ENCODE measurements at places on chromosomes 6 and 20.

DNA sequence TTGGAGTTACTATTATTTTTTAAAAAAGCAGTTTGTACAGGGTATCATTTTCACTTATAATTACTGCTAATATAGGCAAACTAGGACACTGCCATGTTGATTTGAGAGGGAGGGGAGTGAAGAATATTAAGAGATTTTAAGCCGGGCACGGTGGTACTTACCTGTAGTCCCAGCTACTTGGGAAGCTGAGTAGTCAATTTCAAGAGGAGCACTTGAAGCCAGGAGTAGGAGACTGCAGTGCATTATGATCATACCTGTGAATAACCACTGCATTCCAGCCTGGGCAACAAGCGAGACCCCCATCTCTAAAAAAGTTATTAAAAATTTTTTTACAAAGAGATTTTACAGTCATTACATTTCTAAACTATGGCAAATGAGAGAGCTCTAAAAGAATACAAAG, 35.7 kb downstream of the ADAT2 start:
- no peak for DNase-seq

GRCh38 chr6:165055231-165055630, 254.2 kb downstream of the C6orf118 start:
- no peak for DNase-seq

GRCh38 chr6:131911951-131912350, 39.2 kb downstream of the CCN2 start:
- no peak for DNase-seq

GRCh38 chr6:14770040-14770439, 475.8 kb upstream of the JARID2 start:
- DNase-seq = no peak

DNA sequence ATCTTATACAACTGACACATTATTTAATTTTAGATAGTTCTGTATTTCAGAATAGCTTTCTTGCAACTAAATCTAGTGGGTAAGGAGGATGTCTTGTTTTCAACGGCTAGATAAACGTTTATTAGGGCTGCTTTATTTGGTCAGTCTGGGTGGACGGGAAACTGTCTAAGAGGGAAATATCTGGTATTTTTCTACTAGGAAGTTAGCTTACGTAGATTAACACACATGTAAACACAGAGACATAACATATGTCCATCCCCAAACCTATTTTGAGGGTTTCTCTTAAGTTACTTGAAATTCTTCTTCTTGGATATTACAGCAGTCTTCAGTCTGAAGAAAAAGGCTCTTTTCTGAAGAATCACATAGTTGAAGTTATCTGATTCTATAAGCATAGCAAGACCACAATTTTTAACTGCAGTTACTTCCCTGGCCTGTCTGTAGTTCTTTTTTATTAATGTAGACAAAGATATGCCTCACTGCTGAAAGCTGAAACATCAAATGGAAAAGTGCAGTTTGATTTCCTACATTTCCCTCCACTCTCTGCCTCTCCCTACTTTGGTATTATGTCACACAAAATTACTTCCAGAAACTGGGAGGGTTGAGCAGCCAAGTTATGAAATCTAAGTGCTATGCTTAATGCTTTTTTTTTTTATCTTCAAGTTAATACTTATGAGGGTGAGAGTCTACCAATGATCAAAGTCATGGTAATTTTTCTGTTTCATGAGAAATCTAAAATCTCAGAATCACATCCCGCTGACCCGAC, 37.4 kb downstream of the PLAGL1 start:
- no peak for DNase-seq

DNA sequence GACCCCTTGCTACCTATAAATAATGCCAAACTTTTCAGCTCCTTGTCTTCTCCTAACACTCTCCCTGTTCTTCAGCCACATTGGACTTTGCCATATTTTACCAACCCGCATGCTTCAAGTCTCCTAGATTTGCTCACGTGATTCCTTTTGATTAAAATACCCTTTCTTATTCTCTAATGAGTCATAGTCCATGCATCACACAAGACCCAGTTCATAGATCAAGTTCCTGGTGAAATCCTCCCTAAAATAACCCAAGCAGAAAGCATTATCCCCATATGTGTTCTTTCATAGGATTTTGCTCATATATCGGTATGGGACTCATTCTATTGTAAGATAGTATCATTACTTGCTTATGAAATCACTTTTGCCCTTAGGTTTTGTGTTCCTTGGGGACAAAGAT, 108.9 kb upstream of the STXBP5 start:
- no peak for DNase-seq

GRCh38 chr6:21352131-21352530, 241.4 kb upstream of the SOX4 start:
- DNase-seq = no peak

DNA sequence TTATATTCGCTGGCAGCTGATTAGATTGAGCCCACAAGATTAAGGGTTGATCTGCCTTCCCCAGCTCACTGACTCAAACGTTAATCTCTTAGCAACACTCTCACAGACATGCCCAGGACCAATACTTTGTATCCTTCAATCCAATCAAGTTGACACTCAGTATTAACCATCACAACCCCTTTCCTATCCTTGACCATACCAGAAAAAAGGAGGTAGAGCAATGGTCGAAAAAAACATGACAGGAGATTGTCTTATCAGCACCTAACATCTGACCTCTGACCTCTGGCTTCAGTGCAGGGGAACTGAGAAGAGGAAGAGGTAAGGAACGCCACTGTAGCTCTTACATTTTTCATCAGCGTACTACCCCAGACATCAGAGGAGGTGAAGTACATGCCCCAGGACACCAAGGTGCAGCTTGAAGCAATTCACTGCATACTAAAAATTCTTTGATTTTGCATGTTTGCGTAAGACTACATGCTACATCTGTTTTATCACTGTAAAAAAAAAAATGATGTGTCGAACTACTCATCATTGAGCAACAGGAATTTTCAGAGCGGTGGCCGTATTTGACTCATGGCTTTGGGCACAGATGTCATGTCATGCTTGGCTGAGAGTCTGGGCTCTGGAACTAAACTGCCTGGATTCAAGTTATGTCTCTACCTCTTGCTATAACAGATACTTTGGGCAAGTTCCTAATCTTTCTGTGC, 188.0 kb upstream of the TAB2 start:
- DNase-seq = no peak

DNA sequence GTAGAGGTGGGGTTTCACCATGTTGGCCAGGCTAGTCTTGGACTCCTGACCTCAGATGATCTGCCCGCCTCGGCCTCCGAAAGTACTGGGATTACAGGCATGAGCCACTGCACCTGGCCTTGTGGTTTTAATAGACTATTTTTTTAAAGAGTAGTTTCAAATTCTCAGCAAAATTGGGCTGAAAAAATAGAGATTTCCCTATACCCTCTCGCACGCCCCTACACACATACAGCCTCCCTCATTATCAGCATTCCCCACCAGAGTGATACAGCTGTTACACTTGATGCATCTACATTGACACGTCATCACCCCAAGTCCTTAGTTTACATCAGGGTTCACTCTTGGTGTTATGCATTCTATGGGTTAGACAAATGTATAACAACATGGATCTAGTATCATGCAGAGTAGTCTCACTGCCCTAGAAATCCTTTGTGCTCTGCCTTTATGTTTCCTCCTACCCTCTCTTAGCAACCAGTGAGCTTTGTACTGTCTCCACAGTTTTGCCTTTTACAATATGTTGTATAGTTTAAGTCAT, 103.6 kb downstream of the CDYL start:
- no peak for DNase-seq

DNA sequence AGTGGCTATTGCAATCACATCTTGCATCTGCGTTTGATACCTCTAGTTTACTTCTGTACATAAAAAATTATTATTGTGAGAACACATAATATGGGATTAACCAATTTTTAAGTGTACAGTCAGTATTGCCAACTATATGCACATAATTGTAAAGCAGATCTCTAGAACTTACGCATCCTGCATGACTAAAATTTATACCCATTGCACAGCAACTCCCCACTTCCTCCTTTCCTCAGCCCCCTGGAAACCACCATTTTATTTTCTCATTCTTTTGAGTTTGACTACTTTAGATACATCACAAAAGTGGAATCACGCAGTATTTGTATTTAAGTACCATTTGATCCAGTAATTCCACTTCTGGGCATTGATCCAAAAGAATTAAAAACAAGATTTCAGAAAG, 19.3 kb upstream of the OPN5 start:
- DNase-seq = no peak

GRCh38 chr6:88492824-88493223, 326.7 kb upstream of the CNR1 start:
- no peak for DNase-seq

DNA sequence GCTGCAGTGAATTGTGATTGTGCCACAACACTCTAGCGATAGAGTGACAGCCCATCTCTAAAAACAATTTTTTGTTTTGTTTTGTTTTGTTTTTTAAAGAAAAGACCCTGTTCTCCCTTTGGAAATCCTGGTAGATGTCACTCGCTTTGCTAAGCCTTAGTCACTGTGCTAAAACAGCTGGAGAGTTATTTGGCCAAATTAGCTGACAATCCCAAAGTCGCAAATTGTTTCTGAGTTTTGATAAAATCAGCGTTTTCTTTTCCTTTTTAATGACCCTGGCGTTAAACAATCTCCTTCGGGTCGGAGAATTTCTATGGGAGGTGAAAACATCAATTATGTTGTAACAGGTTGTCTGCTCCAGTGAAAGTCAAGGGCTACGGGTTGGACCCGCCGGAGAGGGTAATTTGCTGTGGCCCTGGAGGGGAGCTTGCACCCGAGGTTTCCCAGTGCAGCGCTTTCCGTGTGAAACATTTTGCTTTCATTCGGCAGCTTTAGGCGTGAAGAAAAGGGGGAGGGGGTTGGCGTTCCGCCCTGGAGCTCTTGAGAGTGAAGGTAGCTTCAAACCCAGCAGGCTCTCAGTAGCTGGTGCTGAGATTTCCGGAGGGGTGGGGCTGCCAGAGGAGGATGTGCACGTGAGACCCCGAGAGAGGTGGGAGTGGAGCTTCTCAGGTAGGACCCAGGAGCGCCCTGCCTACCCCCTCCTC, 296.6 kb downstream of the PHACTR1 start:
- no peak for DNase-seq

GRCh38 chr6:169881976-169882375, 130.6 kb downstream of the ERMARD start:
- no peak for DNase-seq

- no peak for DNase-seq
These were observed 98.7 kb downstream of the ERMARD start for GRCh38 chr6:169850154-169850553.

DNA sequence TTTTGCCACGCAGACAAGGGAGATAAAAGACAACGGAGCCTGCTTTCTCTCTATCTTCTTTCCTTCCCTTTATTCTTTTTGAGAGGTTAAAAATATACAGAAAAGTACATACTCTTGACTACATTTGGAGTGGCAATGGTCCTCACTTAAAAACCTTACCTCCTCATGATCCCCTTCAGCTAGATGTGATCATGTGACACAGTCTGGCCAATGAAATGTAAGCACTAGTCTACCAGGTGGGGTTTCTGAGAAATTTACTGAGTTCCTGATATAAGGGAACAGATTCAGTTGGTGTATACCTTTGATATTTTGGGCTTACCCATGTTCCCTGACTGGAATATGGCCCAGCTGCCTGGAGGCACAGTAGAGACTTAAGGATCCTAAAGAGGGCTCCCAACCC, 165.5 kb upstream of the BEND3 start:
- DNase-seq = no peak

- DNase-seq = no peak
These were observed 42.4 kb upstream of the ZBP1 start for GRCh38 chr20:57662456-57663240.
